ENCODE measurements at places on chromosomes 4 and X.
A peak's percentile ranks its signal among the peaks of the same experiment; 100 is the strongest.

- no peak for DNase-seq
Observed at GRCh38 chr4:182147391-182147790, 95.8 kb upstream of the TENM3 start.

GRCh38 chrX:2679534-2680485, 11.3 kb upstream of the CD99 start:
- no peak for DNase-seq

- no peak for DNase-seq
Observed at GRCh38 chr4:88352062-88352740, 26.5 kb upstream of the HERC6 start.

- no peak for DNase-seq
Observed at GRCh38 chr4:141870152-141870551, 233.8 kb downstream of the IL15 start.

- no peak for DNase-seq
Observed at GRCh38 chrX:71210816-71211215, 12.2 kb upstream of the GJB1 start.

DNA sequence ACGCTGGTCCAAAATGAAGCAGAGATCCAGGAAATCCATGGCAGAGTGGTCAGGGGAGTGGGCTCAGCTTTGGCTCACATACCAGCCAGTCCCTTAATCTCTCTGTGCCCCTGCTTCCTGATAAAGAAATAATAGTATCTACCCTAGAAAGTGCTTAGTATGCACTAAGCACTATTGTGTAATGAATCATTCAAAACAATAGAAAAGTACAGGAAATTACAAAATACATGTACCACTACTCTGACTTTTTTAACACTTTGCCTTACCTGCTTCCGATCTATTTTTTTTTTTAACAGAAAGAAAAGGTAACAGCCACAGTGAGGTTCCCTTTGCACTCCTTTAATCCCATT, 49.9 kb downstream of the TBC1D9 start:
- no peak for DNase-seq

DNA sequence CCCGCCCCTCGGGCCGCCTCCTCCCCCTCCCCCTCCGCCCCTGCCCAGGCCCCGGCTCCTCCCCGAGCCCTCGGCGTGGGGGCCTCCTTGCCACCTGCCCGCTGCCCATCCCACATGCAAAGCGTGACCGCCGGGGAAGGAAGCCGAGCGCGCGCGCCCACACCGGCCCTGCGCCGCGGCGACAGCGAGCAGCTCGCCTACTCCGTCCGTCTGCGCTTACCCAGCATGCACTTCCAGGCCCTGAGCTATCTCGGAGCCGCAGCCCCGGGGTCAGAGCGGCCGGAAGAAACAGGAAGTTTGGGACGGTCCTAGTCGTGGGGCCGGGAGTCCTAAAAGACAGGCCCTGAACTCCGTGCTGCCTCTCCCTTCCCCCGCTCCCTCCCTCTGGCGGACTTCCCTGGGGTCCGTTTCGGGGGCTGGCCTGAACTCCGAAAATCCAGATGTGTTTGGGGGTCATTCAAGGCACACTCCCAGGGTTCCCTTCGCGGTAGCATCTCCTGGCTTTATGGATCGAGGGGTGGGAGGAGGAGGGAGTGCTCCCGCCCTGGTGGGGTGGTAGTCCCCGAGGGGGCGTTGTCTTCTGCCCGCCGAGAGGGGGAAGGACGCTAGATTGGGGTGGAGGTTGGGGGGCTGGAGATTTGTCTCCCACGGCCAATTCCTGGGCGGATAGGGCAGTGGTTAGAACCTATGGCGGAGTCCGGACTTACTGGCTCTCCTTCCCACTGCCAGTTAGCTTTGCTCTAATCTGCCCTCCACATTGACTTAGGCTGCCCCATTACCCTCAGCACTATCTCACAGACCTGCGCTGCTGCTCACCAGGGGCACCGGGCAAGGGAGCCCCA, 25.0 kb upstream of the BCORL1 start:
- DNase-seq: peak; percentile 70

GRCh38 chr4:11615601-11616000, 186.9 kb upstream of the HS3ST1 start:
- no peak for DNase-seq

DNA sequence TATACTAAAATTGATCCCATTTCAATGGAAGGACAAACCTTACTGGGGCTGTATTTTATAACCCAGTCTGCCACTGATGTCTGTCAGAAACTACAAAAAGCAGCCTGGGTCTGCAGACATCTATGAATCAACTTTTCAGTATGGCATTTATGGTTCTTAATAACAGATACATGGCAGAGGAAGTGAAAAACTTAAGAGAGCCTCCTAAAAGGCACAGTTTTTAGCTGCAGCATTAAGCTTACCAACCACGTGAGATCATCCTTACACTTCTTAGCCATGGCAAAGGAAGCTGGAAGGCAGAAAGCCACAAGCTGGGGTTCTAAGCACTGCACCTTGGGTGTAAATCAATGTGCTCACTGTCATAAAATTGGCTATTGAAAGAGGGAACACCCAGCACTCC, 16.6 kb upstream of the UGT2B17 start:
- DNase-seq: no peak

- DNase-seq: no peak
Observed at GRCh38 chr4:23022032-23022431, 329.3 kb downstream of the GBA3 start.
